ENCODE measurements at places on chromosomes 3 and 15.
A peak's percentile ranks its signal among the peaks of the same experiment; 100 is the strongest.

- DNase-seq = no peak
These were observed 163.4 kb upstream of the NUDT16 start for GRCh38 chr3:131218196-131218595.

DNA sequence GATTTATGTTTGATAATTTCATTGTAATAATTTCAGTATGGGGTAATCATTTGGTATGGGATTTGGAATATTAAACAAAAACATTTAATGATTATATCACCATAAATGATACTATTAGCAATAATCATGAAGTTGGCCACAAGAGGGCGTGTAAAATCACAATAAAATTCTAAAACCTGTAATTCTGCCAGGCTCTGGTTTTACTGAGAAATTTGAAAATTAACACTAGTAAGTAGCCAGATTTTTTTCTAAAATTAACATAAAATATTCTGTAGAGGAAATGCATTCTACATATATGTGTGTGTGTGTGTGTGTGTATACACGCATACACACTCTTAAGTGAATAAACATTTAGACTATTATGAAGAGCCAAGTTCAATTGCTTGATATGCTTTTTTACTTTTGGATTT, 40.5 kb downstream of the FEZF2 start:
- DNase-seq = no peak

DNA sequence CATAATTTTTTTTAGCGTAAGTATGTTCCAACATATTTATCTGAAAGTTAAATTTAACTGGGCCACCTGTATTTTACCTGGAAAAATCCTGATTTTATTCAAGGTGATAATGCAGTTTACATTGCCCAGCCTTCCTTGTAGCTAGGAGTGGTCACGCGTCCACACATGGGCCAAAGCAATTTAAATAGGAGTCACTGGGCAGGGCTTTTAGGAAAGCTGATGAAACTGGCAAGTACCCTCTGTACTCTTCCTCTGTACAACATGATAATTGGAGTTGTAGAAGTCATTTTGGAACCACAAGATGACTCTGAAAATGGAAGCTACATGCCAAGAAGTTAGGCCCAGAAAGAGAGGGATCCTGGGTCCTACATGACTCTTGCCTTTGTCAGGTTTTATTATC, 9.5 kb downstream of the BTD start:
- no peak for DNase-seq

DNA sequence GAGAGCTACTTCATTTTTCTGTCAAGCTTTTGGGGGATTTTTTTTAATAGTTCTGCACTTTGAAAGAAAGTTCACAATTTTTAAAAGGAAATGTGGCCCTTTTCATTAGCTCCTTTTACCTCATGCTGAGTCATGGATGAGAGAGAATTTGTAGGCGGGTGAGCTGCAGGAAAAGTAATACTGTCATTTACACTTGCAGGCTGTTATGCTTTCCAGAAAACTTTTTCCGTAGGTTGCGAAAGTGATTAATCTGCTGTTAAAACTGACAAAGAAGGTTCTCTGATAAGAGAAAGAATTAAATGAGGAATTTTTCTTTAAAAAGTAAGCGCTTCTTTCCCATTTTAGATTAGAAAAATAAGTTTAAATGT, 430.2 kb downstream of the LPP start:
- DNase-seq = no peak

GRCh38 chr15:88982304-88982945, 69.2 kb upstream of the MFGE8 start:
- DNase-seq = no peak

- DNase-seq = no peak
These were observed 77.5 kb downstream of the ESYT3 start for GRCh38 chr3:138511945-138512344.

DNA sequence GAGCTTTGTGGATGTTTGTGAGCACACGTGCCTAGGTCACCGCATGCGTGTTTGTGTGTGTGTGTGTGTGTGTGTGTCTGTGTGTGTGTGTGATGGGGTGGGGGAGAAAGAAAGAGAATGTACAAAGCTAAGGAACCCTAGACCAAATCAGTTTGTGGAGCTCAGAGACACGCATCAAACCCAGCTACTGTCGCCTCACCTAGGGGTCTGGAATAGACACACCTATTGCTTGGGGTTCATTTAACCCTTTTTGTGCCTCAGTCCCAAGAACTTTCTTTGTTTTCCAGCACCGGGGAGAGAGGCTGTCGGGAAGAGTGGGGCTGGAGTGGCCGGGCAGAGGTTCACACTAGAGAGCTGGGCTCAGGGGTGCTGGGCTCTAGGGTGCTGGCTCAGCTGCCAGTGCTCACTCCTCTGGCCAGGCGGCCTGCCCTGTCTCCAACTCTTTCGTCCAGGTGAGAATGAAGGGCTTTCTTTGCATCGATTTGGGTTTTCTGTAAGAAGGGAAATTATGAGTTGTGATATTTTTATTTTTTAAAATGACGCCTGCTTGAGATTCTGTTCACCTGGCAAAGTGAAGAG, 221.6 kb downstream of the MEIS2 start:
- DNase-seq = no peak

DNA sequence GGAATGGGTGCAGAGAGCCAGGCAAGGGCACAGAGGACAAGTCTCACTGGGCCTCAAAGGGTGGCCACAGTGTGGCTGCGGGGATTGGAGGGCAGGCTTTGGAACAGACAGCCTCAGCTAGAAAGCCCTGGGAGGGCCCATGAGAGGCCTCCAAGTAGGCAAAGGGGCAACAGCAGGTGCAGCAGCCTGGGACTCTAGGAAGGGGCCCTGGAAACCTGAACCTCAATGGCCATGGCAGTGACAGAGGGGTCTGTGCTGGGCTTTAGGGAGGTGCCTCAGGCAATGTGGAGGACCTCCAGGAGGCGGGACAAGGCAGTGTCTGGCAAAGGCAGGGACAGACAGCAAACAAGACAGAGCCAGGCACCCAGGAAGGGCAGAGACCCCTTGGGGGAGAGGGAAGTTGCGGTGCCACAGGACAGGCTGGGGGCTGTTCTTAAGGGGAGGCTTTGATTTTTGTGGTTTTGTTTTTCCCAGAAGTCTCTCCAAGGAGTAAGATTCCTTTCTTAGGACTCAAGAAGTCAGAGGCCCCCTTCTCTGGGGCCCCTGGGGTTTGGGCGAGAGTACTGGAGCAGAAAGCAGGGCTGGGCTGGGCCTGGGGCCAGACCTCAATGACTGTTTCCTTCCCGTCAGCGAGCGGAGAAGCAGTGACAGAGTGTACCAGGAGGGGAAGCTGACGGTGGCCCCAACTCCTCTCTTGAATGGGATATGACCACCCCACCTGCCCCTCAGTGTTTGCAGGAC, 9.7 kb downstream of the STOML1 start:
- DNase-seq = no peak

GRCh38 chr3:186653984-186654383, 11.8 kb upstream of the HRG start:
- no peak for DNase-seq

DNA sequence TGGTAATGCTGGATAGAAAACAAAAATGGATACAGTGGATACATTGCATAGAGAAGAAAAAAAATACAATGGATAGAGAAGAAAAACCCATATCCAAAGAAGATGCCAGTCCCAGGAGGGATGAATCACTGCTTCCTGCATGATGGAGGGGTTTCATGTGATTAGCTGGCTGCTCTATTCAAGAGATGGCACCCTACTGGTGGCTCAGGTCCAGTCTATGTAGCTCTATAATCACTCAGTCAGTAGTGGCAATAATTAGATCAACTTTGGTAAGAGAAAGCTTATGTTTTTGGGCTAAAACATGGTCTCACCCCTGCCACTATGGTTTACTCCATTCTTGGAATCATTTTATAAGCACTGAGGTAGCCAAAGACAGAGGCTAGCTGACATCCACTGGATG, 33.7 kb upstream of the NOX5 start:
- no peak for DNase-seq

GRCh38 chr3:152835601-152836102, 721 bp downstream of the P2RY1 start:
- no peak for DNase-seq

GRCh38 chr15:99662903-99663302, 70.3 kb downstream of the LYSMD4 start:
- DNase-seq = no peak

DNA sequence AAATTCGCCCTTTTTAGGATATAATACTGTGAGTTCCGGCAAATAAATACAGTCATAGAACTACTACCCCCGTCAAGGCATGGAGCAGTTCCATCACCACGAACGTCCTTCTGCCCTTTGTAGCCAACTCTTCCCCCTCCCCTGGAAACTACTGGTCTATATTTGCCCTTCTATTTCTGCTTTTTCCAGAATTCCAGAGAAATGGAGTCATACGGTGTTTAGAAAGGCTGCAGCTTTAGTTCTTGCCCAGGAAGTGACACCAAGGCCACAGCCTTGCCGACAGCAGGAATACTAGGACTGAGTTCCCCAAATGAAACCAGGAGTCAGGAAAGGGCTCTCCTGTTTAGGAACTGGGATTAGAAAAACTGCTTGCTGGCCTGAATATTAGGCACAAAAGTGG, 291.2 kb downstream of the FAM43A start:
- DNase-seq = no peak

GRCh38 chr3:57787867-57788623, 31.9 kb downstream of the SLMAP start:
- no peak for DNase-seq

GRCh38 chr3:66048051-66048395, 9.3 kb upstream of the MAGI1 start:
- DNase-seq = no peak

- DNase-seq = no peak
These were observed 17.5 kb downstream of the GRAMD2A start for GRCh38 chr15:72179950-72180581.

DNA sequence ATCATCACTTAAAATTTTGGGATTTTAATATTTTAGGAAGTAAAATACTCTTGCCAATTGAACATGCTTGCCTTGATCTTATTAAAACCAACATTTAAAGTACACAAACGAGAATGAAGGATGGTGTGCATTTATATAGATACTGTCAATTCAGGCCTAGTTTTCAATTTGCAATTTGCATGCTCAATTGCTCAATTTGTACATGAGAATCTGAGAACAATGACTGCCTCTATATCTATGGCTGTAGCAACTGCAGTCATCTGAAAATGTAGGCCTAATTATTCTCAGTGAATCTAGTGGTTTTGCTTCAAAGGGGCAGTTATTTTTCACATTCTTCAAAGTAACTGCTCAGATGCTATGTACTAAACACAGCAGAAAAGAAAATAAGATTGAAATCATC, 18.8 kb downstream of the ZBBX start:
- DNase-seq = no peak

DNA sequence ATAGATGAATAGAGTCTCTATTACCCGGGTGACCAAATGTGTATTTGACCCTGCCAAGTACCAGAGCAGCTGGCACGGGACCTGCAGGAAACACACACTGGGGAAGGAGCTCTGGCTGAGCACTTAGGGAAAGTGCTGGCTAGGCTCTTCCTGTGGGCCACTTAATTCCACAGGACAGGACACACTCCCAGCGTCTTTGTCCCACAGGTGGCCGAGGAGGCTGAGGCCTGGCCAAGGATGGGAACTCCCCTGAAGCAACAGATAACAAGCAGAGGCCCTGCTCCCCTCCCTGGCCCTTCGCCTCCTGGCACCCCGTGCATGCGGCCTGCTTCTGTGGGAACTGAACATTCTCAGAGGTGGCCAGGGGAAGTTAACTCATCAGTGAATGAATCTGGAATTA, 180.8 kb downstream of the ATP10A start:
- no peak for DNase-seq

DNA sequence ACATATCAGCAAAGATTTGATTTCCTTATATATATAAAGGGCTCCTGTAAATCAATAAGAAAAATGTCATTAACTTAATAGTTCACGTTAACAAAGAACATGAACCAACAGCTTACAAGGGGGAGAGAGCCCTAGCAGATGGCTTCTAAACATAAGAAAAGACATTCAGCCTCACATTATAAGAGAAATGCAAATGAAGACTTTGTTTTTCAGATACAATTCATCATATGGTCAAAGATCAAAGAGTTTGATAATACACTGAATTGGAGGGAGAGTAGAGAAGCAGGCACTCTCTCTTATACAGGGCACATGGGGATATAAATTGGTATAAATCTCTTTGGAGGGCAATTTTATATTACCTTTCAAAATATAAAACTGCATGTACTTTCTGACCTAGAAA, 21.1 kb downstream of the RBP2 start:
- no peak for DNase-seq

DNA sequence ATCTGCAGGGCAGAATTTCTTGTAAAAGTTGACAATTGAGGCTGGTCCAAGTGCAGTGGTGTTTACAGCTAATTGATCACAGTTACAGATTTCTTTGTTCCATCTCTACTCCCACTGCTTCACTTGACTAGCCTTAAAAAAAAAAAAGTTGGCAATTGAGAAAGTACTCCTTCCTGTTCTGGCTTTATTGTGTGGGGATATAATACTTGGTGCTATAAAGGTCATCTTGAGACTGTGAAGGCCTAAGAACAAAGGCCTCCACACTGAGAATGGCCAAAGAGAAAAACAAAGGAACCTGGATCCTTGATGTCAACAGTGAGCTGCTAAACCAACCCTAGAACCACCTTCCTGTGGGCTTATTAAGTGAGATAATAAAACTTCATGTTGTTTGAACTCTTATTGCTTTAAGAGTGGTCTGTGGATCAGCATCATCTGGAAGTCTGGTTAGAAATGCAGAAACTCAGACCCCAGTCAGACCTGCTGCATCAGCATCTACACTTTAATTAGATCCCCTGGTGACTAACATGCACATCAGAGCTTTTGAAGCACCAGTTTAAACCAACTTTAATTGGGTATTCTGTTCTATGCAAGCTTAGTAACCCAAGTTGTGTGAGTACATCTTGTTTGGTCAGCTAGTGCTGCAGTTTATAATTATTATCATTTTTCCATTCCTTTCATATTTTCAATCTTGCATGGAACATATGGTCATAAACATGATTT, 55.2 kb downstream of the TMOD3 start:
- no peak for DNase-seq

- DNase-seq = no peak
These were observed 10.2 kb upstream of the PLXND1 start for GRCh38 chr3:129616713-129617112.

- DNase-seq = no peak
These were observed 3.3 kb downstream of the ANKRD63 start for GRCh38 chr15:40279437-40280141.

GRCh38 chr3:52231502-52232278, 6.2 kb upstream of the TLR9 start:
- DNase-seq = peak; percentile 94
